ENCODE measurements at places on chromosomes 7 and 10. TPM values are rescaled to one million over a fixed set of nuclear protein-coding genes. Genes with fewer than 3 reads are reported as not detected.

GRCh38 chr7:75066521-75066920 is 7.1 kb downstream of the RCC1L start:
- DNase-seq = no peak

Gene CACNA2D1
- total RNA-seq = 113 TPM

GRCh38 chr10:35592441-35592840 is 12.7 kb upstream of the GJD4 start:
- no peak for DNase-seq

DNA sequence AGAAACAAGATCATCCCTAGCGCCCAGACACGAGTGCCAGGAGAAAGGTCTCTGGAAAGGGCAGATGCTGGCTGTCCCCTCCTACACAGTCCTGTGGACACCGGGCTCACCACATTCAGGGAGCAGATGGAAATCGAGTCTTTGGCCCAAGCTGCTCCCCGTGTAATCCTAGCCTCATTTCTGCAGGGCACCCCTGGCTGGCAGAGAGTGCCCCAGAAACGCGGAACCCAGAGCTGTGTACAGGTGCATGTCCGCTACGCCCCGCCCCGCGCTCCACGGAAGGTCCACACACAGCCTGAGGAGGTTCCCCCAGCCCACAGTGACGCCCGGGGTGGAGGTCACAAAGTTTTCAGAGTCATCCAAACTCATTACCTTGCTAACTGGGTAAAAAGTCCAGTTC is 202.8 kb downstream of the MAD1L1 start:
- no peak for DNase-seq

- DNase-seq = no peak
These were observed 275.0 kb downstream of the PTEN start for GRCh38 chr10:88138319-88138848.

Gene GBX1
- not detected for total RNA-seq

DNA sequence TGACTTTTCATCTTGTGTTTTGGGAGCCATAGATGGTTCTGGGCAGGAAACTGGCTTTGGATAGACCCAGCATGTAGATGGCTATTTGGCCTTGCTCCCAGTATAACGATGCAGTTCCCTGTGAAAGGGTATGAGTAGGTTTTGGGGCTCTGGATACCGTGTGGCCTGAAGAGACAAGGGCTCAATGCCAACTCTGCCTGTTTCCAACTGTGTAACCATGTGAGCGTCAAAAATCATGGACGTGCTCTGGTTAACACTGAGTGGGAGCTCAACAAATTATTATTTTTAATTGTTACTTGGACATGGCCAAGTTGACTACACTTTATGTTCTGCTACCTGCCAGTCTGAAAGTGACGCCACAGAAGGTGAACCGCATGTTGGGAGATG is 41.8 kb downstream of the EGFR start:
- no peak for DNase-seq
